Right renal cortex interstitium (tissue), 3 donors: ENCODE measurements at places on chromosomes 3 and 15. TPM values are rescaled to one million over a fixed set of nuclear protein-coding genes. Genes with fewer than 3 reads are reported as not detected.

SHC4 gene
- 3.0 TPM for polyA plus RNA-seq

MINAR1 gene
- polyA plus RNA-seq: 0.96 TPM

MOBP gene
- 0.04 TPM for polyA plus RNA-seq

DNA sequence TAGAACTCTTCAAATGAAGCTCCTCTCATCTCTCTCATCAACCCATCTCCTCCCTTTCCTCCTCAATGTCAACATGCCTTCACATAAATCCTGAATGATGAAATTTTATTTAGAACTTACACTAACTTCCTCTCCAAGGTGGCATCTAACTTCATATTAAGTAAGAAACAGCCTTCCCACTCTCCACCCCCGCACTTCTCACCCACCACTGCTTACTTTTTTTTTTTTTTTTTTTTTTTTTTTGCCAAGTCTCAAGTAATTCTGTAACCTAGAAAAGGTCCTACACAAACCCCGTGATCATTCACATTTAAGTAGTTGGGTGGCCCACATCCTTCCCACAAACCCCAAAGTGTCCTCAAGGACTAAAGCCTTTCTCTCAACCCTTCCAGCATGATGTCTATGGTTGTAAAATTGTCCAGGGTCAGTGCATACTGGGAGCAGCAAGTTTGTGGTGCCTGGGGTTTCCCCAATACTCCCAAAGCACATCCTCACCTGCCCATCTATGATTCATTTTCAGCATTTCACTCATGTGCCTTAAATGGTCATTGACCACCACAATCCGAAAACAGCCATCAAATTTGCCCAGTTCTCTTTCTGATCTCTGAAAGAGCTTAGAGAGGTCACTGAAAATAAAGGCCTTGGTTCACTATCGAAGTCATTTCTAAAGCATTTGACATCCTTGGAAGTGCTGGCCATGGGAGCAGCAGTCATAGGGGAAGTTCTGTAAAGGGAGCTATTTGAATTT lies 47.2 kb downstream of the CD86 start:
- no peak for DNase-seq

DNA sequence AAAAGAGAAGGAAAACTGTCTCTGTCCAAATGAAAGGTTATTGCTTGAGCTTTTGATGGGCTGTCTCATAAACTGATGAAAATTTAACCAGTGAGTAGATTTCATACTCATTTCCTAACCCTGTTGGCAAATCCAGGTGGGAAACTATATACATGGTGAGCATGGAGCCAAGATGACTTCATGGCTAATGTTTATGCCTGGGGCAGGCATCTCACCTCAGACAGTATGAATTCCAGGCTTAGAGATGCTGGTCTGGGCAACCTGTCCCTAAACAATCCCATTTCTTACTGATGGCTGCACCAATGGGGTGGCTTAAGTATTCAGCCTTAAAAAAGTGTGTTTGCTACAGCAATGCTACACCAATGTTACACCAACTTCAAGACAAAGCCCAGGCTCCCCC lies 58.1 kb downstream of the SLTM start:
- no peak for DNase-seq

DNA sequence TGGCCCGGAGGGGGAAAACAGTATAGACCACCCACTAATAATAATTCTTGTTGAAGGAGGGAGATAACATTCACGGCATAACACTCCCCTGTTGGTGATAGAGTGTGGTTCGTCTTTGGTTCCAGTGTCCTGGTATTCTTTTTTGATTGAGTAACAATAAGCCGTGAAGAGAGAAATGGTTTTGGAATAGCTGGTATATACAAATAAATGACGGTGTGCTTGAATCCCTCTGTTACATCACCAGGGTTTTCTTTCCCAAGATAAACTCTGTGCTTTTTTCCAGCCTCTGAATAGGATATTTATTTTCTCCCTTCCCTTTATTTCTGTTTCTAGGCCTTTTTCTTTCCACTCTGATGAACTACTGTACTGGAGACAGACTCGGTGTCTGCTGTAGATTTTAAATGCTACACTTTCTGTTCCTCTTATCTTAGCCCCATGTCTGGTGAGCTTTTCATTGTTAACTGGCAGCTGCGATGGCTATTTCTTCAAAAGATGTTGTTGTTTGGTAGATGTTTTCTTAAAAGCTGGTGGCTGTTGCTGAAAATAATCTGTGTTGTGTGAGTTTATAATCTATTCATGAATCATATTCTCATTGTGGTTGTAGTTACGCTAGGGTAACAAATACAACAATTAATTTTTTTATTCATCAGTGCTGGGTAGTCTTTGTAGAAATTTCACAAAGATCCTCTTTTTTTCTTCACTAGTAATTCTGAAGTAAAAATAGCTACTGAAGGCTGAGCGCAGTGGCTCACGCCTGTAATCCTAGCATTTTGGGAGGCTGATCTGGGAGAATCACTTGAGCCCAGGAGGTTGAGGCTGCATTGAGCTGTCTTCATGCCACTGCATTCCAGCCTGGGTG lies 15.5 kb upstream of the SCAANT1 start:
- no peak for DNase-seq
